Stimulated activated CD8-positive, alpha-beta memory T cell treated with anti-CD3 and anti-CD28 coated beads, Interleukin-4, amount 100 ng/mL, for 1 hour (primary cell): ENCODE measurements at places on chromosomes 12 and 14.

DNA sequence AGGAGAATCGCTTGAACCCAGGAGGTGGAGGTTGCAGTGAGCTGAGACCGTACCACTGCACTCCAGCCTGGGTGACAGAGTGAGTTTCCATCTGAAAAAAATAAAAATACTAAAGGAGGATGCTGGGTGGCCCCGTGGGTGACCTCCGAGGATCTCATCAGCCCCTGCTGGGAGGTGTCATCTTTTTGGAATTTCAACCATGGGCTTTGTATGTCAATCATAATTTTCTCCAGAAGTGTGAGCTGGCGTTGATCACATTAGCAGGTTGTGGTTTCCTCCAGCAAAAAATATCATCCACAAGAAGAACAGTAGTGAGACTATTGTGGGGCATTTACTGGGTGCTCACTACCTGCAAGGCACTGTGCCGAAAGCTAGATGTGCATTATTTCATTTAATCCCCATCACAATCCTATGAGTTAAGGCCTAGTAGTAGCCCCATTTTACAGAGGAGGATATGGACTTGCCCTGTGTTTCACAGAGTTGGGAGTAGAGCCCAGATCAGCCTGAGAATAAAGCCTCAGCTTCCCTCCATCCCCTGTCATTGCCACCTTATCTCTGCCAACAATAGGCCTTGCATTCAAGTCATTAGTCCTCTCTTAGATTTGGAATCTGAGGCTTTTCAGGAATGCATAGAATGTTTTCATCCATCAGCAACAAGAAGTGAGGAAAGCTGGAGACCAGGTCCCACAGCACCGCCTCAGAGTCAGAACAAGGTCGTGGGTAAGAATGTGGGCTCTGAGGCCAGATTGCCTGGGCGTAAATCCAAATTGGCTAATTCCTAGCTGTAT is 39.8 kb downstream of the SVOP start:
- no peak for DNase-seq

DNA sequence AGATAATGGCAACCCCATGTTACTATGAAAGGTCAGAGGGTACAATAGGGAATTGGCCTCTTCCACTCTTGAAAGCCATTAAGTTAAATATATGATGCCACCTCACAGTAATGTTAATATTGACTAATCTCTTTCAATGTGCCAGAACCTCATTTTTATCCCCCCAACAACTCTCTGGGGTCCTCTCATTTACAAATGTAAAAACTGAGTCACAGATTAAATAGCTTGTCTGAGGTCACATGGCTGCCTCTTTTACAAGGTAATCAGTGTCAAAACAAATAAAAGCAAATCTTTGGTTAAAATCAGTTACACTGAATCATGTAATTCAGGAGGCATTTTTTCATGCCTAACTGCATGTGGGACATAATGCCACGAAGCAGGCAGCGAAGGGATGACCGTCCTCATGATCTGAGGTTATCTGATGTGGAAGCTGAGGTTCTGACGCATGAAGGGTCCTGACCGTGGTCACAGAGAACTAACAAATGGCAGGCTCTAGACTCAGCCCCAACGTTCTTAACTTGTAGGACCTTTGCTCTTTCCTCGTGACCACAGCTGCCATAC is 78.5 kb downstream of the PTPN21 start:
- no peak for DNase-seq

GRCh38 chr12:51000245-51000644 is 25.9 kb downstream of the SLC11A2 start:
- DNase-seq = no peak

- DNase-seq = no peak
Measured at GRCh38 chr12:50679612-50680011, 84.3 kb upstream of the ATF1 start.

GRCh38 chr12:5977556-5977955 is 32.5 kb upstream of the ANO2 start:
- DNase-seq = no peak

DNA sequence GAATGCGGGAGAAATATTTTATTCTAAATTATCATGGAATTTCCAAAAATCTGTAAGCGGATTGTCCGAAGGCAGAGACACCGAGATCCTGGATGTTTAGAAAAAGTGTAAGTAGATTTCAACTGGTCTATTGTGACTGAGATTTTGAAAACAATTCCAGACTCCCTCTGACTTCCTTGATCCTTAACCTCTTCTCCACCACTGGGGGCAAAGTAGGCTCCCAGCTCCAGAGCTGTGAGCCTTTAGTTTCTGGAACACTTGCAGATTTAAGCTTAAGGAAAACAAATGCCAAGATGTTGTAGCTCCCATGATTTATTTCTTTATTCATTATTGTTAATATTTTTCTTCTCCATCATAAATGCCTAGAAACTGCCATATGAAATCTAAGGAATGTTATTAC is 1320.5 kb upstream of the SEL1L start:
- DNase-seq = no peak

DNA sequence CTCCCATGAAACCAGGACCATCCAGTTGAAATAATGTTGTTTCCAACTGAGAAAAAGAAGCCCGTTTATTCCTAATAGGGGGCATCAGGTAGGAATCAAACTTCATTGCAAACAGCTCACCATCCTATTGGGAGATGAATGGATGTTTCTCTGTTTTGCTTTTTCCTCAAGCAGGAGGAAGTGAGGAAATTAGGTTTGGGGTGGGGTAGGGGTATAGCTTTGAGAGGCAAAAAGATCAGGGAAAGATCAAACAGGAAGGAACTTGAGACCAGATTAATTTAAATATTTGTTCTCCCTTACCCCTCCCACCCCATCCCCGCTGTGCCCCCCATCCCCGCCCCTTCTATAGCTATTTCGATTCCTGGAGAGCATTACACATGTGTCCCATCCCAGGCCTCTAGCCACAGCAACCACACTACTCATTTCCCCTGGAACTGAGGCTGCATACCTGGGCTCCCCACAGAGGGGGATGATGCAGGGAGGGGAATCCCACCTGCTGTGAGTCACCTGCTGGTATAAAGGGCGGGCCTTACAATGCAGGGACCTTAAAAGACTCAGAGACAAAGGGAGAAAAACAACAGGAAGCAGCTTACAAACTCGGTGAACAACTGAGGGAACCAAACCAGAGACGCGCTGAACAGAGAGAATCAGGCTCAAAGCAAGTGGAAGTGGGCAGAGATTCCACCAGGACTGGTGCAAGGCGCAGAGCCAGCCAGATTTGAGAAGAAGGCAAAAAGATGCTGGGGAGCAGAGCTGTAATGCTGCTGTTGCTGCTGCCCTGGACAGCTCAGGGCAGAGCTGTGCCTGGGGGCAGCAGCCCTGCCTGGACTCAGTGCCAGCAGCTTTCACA is at the start of gene IL23A:
Gene IL23A, plus strand, starts transcription at position 577 of the 850 bp plus-strand sequence. Its CDS starts 161 bp downstream, at position 738.
- DNase-seq = no peak

DNA sequence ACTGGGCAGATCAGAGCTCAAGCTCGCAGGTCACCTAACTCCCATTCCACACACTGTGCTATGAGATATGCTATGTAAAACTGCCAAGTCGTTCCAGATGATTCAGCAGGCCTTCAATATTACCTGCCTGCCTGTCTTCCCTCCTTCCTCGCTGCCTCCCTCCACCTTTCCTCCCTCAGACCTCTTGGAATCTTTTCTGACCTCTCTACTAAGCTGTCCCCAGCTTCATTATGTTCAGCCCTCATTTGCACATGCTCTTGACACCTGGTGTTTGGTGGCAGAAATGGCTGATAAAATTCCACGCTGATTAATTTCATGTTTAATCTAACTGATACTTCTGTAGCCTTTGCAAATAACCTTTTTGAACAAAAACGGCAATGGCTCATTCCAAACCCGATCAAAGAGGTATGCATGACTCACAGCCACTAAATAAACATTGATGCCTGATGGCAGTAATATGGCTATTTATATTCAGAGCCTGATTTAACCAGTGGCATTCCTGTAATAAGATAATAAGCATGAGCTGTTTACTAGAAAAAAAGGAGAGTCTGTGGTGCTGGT is 130.8 kb upstream of the EGLN3 start:
- no peak for DNase-seq

GRCh38 chr14:65032319-65032718 is 45.6 kb downstream of the FNTB start:
- DNase-seq = no peak

- DNase-seq = no peak
Measured at GRCh38 chr12:32659908-32660440, 19.1 kb upstream of the DNM1L start.

- no peak for DNase-seq
Measured at GRCh38 chr12:108641446-108642268, 8.0 kb upstream of the SELPLG start.

DNA sequence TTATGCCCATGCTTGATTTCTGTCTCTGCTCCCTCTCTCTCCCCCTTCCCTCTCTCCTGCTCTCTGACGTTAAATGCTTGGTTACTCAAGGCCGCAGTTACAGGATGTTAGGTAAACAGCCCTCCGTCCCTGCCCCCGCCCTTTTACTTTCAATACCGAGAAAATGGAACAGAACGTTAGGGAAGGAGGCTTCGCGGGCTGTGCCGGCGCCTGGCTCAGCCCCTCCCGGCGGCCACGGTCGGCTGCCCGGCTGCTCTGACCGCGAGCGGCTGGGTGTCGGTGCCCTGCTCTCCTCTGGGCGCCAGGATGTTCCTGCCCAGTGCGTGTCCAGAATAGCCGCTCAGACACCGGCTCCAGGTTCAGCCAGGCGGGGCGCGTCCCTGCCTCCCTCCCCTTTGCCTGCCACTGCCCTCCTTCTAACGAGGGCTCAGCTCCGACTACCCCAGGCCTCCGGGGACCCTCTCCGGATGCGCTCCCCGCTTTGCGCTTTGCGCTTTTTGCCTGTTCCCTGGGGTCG is 166.1 kb downstream of the ADCK1 start:
- DNase-seq = no peak

DNA sequence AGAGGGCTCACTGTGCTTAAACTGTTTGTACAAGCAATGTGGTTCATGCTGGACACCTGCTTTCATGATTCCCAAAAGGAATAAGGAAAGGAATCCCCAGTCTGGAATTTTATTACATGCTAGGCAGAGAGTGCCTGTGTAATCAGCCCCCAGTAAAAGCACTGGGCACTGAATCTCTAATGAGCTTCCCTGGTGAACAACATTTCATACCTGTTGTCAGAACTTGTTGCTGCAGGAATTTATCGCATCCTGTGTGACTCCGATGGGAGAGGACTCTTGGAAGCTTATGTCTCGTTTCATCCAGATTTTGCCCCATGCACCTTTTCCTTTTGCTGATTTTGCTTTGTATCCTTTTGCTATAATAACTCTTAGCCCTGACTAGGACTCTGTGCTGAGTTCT is 190.2 kb upstream of the HMGA2 start:
- no peak for DNase-seq

DNA sequence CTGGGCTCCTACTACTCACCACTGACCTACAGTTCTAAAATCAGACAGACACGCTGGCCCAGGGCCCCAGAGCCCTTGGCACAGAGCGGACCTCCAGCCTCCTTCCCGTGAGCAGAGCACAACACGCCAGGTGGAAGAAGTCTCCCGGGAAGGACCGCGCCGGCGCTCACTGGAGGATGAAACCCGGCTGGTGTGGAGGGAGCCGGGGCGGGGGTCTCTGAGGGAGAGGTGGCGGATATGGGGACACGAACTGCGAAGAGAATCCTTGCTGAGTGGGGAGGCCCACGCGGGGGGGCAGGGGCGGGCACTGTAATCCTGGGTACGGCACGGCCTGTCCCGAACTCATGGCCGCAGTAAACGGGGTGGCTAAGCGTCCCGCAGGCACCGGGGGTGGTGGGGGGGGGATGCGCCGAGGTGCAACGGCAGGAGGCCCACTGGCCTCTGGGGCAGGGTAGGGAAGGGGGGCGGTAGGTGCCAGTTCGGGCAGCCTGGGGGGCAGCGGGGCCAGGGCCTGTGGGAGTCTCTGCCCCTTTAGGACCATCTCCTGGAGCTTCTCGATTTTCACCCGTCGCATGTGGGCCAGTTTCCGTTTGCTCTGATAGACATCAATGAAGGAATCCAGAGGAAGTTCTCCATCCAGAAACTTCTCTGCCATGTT is 28.8 kb downstream of the VPS37B start:
- no peak for DNase-seq

- no peak for DNase-seq
Measured at GRCh38 chr14:29896354-29896821, 31.3 kb downstream of the PRKD1 start.

DNA sequence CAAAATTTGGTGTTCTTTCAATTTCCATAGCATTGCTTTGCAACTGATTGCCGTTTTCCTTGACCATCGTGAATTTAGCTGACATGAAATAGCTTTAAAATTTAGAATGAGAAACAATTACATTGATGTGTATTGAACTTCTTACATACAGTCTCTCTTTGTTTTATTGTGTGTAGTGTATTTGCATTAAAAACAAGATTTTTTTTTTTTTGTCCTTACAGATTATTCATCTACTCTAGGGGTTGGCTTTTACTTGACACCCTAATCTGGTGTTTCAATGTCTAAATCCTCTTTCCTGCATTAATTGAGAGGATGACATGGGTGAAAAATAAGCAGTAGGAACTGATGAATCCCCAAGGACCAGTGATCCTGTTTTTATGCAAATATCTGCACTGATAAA is 20.6 kb downstream of the LIN52 start:
- DNase-seq = no peak

DNA sequence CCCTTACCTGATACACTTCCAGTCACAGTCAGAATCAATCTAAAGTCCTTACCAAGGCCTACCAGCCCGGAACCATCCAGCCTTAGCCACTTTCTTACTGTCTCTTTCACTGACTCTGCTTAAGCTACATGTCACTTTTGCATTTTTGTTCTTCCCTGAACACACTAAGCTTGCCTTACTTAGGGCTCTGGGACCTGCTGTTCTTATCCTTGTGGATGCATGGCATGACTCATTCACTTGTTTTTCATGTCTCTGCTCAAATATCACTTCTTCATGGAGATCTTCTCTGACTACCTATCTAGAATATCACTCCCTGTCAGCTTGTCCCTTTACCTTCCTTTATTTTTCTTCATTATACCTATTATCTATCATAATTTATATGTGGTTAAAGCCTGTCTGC is 65.6 kb upstream of the ZDHHC17 start:
- DNase-seq = no peak

DNA sequence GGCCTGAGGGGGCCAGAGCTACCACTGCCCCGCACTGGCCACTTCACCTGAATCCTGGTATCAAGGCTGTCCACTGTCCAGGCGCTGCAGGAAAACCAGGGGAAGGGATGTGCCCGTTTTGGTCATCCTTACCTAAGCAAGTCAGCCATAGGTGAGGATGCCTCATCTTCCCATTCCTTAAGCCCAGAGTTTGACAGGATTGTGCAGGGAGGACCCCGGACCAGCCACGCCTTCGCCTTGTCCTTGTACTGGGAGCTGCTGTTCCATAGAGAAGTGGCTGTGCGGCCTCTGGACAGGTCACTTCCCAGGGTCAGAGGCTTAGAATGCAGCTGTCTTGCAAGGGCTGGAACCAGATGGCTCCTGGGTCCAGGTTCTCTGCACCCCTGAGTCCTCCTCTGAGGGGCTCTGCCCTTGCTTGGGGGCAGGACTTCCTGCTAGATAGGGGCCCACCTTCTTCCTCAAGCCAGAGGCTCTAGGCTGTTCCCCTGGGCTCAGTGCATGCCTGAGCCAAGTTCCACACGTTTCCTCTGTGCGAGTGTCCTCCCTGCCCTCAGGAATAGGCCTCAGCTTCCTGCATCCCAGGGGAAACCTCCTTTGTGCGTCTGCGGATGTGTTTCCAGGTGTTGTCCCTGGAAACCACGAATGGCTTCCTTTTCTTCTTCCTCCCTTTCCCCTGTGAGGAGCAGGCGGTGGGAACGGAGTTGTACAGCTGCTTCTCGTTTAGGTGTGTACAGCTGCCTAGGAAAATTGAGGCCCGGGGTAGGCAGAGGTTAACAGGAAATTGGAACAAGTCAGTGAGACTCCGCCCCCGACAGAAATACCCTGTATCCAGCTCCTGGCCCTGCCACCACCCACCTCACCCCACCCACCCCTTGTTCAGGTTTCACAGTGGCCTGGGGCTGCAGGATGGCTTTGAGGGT is 54.3 kb upstream of the RIN3 start:
- no peak for DNase-seq

GRCh38 chr14:91890291-91890749 is 23.0 kb upstream of the TC2N start:
- no peak for DNase-seq
